ENCODE measurements at places on chromosomes 11 and 22.
A peak's percentile ranks its signal among the peaks of the same experiment; 100 is the strongest.

DNA sequence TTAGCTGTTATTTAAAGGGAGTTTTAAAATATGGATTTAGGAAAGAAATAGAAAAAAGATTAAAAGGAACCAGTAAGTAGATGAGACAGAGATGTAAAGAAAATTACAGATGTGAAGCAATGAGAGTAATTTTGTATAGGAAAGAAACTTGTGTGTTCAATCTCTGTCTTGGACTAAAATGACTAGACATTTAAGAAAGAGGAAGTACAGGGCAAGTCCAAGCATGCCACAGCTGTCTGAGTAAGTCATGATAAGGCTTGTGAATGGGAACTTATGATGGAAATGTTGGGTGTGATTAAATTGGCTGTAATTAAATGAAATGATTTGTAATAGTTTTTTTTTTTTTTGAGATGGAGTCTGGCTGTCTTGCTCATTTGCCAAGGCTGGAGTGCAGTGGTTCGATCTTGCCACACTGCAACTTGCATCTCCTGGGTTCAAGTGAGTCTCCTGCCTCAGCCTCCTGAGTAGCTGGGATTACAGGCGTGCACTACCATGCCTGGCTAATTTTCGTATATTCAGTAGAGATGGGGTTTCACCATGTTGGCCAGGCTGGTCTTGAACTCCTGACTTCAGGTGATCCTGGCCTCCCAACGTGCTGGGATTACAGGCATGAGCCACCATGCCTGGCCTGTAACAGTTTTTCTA is 5.9 kb upstream of the ACY3 start:
- no peak for DNase-seq

DNA sequence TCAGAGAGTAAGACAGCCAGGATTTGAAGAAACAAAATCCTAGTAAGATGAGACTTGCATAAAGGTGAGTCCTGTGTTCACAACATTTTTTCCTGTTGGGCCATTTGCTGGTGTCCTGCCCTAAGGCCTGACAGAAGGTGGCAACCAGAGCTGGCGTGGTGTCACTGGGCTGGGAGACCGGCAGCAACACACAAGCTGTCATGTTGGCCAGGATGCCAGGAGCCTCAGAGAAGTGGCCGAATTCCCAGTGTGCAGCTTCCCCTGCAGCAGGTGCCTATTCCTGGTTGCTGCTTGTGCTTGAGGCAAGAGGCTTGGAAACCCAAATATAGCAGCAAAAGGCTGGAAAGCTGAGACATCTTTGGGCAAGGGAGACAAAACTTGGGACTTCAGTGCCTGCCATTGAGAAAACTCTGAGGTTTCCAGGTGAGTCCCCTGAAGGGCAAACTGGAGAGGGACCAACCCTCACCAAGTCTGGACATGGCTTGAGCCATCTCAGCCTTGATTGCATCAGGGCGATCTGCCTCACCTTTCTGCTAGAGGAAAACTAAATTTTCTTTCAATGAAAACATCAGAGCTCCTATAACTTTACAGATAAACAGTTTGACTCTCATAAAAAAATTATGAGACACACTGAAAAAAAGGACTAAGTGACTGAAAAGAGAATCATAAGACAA is 25.9 kb downstream of the ALG12 start:
- no peak for DNase-seq

GRCh38 chr22:28750471-28750881 is 8.6 kb downstream of the HSCB start:
- DNase-seq, result no peak

GRCh38 chr11:1200611-1201191 is 22.2 kb upstream of the MUC5B start:
- DNase-seq, result no peak

DNA sequence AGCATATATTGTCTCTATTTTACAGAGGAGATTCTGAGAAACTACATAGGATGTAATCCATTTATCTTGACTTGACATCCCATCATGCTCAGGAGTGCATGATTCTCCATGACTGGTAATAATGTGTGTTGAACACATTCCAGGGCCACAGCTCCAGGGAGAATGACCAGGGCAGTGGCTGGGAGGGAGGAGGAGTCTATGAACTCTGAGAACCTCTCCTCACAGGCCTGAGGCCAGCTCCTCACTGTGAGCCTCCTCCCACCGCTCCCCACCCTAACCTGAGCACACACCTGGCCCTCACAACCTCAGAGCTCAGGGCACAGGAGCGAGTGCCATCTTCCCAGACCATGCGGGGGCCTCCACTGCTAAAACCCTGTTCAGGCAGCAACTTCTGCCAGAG is 8.0 kb upstream of the ACRV1 start:
- no peak for DNase-seq

- DNase-seq, result no peak
Measured at GRCh38 chr22:40635940-40636379, 559 bp downstream of the MRTFA start.

DNA sequence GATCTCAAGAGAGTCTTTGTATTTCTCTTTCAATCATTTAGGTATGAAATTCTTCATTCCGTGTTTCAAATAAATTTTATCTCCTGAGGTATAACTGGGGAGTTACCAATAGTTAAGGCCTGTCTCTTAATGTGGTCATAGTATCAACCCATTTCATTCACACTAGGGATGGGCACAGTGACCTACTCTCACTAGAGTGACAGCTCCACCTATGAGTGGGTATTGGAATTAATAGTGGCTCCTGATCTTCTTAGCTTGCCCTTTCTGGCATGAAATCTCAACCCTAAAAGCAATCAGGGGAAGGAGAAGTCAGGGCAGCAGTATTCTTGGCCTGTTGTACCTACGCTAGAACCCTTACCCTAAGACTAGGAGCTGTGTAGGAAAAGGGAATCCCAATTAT is 507.7 kb downstream of the FAM181B start:
- no peak for DNase-seq

DNA sequence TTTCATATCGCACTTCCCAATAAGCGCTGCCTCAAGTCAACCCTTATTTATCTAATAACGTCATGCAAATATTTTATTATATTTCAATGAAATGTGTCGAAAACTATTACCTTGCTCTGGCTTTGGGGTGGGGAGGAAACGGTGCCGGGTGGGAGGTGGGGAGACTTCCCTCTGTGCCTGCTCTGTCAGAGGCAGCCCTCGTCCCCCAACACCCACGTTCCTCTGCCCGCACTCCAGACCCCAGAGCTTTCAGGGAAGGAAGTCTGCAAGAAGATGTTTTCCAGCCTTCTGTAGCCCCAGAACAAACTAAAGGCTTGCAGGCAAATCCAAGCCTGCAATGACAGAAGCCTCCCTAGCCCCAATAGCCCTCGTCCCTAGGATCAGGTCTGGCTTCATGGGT is 235.7 kb downstream of the BUD13 start:
- DNase-seq, result no peak

- DNase-seq, result no peak
Measured at GRCh38 chr11:129946965-129947364, 51.6 kb upstream of the NFRKB start.

GRCh38 chr11:122808478-122808869 is 29.8 kb upstream of the CRTAM start:
- DNase-seq, result no peak

DNA sequence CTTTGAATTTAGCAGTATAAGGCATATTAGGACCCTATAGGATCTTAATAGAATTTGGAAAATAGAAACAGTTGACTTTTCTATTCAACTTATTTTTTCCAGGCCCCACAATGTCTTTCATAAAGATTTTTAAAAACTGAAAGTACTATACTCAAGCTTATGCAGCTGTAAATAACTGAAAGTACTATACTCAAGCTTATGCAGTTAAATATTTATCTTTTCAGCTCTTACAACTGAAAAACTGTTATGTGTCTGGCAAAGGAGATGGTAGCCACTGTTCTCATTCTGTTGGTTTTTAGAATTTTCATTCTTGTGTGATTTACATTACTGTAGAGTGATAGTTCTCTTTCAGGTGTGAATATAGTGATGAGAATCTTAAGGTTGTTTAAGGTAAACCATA is 16.5 kb downstream of the HIPK3 start:
- no peak for DNase-seq

DNA sequence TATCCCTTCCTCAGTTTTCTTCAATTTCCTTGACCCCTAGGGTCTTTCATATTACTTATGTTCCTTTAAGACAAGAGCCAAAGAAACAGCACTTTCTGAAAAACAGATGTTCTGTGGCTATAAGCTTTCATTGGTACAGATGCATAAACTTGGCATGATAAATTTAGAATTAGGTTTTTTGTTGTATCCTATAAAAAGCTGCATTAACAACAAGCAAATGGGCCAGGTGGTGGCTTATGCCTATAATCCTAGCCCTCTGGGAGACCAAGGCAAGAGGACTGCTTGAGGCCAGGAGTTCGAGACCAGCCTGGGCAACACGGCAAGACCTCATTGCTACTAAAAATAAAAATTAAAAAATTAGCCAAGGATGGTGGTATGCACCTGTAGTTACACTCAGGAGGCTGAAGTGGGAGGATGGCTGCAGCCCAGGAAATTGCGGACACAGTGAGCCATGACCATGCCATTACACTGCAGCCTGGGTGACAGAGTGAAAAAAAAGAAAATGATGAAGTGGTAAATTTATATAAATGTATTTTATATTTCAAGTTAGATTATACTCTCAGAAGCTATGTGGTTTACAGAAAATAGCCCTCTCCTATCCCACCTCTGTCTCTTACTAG is 18.3 kb downstream of the KMT5B start:
- no peak for DNase-seq

DNA sequence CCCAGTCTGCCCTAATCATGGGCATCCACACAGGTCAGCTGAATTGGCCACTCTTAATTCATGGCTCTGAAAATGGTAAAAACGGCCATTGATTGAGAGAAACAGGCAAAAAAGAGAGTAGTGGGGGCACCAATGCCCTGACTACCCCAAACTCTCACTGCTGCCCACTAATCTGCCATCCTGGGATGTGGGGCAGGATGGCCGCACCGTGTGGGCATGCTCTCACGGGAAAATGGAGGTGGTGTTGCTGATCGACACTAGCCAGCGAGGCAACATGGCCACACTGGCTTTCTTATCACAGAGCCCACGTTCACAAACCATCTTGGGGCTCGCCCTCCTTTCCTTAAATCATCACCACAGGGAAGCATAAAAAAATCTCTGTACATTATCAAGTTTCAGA is 11.2 kb upstream of the TUB start:
- no peak for DNase-seq

- DNase-seq, result no peak
Measured at GRCh38 chr11:115087791-115088190, 409.5 kb downstream of the NXPE2 start.

DNA sequence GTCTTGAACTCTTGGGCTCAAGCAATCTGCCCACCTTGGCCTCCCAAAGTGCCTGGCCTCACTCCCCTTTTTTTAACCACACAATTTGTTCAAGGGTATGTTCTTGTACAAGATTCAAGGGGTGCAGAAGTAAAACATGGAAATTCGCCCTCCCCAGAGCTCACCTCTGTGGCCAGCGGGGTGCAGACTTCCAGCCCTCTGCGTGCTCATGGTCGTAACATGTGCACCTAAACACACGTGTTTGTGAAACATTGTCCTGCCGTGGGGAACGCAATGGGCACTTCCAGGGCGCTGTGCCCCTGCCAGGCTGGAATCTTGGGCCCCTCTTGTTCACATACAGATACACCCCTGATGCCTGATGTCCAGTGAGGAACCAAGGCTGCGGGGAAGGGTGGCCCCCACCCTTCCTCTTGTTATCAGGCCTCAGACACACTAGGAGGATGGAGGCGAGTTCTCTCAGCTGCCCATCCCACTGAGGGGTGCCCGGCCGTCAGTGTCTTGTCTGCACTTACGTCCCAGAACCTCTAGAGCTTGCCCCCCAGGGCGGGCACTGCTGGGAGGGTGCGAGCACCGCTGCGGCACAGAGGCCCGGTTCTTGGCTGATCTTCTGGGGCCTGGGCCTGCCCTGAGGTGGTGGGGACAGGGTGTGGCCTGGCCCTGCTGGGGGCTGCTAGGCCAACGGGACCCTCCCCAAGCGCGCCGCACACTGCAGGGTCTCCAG is 4.1 kb upstream of the EPS8L2 start:
- no peak for DNase-seq

DNA sequence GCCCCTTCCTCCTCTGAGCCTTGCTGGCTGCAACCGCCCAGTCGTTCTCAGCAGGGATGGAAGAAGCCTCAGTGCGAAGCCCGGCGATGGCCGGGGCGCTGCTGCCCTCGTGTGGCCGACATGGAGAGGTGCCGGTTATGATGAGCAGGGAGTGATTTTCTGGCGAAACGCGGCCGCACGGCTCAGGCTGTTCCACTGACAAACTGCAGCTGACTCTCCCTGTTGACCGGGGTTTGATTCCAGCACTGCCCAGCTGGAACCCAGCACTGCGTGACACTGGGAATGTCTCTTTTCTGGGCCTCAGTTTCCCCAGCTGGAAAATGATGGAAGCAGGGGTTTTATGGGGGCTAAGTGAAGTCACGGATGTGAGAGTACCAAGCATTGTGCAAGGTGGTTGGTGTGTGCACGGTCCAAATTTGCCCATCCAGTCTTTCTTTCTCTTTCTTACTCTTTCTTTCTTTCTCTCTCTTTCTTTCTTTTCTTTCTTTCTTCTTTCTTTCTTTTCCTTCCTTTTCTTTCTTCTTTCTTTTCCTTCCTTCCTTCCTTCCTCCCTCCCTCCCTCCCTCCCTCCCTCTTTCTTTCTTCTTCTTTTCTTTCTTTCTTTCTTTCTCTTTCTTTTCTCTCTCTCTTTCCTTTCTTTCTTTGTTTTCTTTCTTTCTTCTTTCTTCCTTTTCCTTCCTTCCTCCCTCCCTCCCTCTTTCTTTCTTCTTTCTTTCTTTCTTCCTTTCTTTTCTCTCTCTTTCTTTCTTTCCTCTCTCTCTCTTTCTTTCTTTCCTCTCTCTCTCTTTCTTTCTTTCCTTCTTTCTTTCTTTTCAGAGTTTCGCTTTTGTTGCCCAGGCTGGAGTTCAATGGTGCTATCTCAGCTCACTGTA is 25.8 kb upstream of the MPPED1 start:
- peak; percentile 51 for DNase-seq

DNA sequence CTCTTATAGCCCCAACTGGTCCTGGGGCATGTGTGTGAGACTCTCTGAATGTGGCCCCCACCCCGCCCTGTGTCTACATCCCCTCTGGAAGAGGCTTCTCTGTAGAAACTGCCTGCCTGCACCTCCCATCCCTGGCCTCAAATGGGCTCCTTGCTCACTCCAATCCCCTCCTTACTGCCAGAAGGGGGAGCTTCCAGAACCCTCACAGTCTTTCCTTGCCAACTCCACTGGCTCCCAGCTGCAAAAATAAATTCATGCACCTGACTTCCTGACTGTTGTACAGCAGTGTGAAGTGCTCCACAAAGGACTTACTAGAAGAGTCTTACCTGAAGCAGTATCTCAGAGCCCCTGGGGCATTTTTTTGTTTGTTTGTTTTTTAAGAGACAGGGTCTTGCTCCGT is 15.2 kb upstream of the SERPIND1 start:
- peak; percentile 10 for DNase-seq

GRCh38 chr11:125946712-125947418 is 1.0 kb downstream of the VSIG10L2 start:
- DNase-seq, result no peak

GRCh38 chr22:27066856-27067255 is 409.5 kb downstream of the MIAT start:
- no peak for DNase-seq

GRCh38 chr11:48094643-48095339 is 114.4 kb downstream of the PTPRJ start:
- DNase-seq, result no peak

GRCh38 chr11:20790622-20791021 is 121.2 kb downstream of the NELL1 start:
- DNase-seq, result no peak
